ENCODE measurements at places on chromosomes 6 and 20.

DNA sequence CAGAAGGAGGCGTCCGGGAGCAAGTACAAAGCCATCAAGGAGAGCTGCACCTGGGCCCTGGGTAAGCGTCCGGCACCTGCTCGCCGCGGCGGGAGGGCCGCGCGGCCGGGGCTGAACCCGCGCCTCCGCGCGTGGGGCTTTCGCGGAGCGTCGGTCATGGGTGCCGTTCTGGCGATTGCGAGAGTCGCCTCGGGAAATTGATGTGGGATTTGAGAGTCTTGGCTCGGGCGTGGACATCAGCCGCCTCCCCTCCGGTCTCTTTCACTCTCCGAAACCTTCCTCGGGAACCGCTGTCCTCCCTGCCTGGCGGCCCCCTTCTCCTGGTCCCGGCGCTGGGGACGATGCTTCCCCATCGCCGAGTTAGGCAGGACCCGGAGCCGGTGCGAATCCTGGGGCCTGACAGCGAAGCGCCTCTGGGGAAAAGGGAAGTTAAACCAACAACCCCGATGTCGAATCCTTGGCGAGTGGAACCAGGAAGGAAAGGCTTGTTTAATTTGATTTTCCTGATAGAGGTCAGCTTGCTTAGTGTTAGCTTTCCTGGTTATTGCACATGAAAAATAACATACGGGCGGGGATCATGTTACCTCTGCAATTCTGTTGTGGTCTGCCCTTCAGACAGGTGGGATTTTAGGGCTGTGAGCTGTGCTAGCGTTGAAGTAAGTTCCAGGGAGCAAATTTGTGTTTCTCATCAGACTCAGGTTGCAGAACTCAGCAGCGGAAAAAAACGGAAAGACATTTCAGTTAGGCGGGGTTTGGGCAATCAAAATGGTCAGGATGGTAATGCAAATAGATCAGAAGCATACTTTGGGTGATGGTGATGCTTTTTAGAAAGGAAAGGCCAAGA, 594 bp downstream of the ARFGEF3 start:
- DNase-seq: peak; percentile 27

DNA sequence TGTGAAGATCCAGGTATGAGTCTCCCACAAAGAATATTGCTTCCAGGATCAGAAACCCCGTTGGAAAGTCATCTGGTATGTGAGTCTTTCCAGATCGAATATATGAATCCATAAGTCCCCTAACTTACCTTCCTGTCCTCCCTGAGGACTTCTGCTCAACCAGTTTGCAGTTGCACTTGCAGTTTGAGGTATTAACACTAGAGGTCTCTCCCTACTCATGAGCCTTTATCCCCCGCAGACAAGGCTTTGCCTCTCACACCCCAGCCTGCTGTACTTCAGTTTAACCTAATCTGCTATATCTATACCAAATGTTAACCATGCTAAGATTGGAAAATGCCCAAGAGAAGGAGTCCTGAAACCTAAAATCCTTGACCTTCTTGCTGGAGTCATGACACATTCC, 135.3 kb upstream of the DEFB112 start:
- DNase-seq: peak; percentile 47

- DNase-seq: no peak
These were observed 11.0 kb downstream of the EEF1A1 start for GRCh38 chr6:73509851-73510250.

DNA sequence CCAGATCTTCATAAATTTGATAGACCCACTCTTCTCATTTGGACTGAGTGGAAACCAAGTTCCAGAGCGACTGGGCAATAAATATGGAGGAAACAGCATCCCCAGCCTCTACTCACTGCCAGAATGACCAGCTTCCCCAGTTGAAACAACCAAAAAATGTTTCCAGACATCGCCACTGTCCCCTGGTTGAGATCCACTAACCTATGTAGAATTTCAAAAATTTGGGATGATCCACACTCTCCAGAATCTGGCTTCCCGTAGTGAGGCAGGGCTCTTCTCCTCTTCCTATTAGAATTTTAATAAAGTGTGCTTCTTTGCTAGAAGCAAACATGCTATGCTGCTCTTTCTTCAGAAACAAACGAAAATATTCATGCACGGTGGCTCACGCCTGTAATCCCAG, 287.0 kb upstream of the SUPT3H start:
- no peak for DNase-seq

DNA sequence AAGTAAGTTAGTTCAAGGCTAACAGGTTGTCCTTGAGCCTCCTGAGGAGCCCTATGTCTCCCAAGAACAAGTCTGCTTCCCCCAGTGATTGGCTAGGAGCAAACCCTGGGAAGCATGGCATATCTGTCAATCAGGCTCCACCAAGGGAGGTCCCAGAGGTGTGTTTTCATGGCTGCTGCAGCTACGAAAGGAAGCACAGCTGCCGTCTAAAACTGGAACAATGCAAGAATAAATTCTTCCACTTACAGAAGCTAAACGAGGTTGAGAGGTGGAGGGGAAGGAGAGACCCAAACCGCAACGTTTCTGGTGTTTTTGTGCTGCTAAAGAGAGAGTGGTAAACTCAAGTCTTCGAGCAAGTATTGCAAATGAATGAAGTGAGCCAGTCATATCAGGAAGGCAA, 4.9 kb upstream of the PTGIS start:
- DNase-seq: no peak

DNA sequence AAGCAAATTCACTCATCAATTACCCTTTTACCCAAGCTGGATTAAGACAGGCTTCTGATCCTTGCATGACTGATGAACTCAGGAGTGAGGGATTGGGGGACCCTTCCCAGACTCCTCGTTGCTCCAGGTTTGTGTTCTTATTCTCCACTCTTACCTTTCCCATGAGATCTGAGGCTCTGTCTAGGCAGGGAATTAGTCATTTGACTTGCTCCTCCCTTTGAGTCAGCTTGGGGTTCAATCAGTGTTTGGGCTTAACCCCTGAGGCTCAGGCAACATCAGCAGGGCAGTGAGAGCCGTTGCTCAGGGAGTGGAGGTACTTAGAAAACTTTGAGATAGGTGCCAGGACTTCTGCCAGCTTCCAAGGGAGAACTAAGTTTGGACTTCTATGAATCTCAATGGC, 20.7 kb upstream of the TOX2 start:
- no peak for DNase-seq

DNA sequence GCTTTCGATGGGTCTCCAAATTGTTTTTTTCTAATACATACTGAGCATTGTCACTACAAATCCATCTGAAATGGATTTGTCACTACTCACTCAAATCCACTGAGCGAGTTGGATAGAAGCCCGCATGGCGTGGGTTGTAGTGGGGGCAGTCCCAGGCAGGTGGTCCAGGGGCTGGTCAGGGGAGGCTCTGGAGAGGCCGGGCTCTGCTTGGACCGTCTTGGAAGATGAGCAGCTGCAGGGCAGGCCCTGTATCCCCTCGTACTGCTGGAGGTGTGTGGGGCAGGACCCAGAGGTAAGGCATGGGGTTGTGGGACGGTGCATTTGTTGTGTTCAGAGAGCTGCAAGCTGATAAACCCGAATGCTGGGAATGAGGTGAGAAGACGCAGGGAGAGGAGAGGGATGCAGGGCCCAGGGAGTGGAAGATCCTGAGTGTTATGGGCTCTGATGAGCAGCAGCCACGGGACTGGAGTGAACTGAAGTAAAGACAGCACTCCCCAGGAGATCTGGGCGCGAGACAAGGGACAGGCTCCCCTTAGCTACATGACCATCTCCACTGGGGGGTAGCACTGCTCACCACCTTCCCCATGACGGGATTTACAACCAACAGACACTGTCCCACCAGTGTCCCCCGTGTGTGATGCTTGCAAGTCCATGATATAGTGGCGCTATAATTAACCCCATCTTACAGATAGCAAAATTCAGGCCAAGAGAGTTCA, 45.9 kb downstream of the PSMG4 start:
- DNase-seq: no peak

GRCh38 chr20:24359321-24360027, 110.0 kb upstream of the SYNDIG1 start:
- DNase-seq: no peak

DNA sequence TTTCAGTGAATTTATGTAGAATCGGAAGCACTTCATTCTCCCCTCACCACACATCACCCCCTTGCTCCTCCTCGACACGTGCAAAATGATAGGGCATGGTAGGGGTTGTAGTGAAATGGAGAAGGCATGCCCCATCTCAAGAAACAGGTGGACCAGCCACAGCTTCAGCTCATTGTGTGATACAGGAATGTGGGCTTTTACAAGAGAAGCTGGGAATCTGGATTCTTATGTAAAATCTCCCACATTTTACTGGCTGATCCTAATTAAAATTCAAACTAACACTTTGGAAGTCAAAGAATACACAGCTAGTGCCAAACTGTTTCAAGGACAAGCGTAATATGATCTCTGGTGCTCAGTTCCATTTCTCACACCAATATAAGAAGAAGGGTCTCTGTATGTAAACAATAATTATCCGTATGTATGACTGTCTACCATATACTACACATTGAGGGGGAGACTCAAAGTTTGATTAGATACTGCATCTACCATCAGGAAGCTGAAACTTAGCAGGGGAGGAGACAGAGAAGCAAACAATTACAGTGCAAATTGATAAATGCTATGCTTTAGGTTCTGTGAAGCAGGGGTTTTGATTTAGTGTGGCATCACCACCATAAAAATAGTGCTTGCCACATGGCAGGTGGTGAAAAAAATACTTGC, 24.3 kb upstream of the KIAA0408 start:
- no peak for DNase-seq

- no peak for DNase-seq
These were observed 5.2 kb downstream of the TMEM181 start for GRCh38 chr6:158565122-158565429.

DNA sequence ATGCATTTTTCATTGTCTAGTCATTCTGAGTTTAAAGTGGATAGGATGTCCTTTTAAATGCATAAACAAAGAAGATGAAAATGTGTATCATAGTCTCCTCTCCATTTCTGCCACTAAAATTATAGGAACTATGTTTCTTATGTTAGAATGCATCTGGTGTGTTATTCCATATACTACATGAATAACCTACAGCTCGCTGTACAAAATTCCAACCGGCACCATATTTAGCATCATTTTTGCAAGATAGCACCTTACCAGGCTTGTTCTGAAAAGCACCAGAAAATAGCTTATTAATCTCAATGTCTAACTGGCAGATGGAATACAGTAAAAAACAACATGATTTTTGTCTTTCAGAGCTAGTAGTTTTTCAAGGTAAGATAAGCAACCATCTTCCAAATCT, 241.5 kb downstream of the SLC35F1 start:
- no peak for DNase-seq

- DNase-seq: no peak
These were observed 53.9 kb downstream of the FAM120B start for GRCh38 chr6:170360476-170360875.

DNA sequence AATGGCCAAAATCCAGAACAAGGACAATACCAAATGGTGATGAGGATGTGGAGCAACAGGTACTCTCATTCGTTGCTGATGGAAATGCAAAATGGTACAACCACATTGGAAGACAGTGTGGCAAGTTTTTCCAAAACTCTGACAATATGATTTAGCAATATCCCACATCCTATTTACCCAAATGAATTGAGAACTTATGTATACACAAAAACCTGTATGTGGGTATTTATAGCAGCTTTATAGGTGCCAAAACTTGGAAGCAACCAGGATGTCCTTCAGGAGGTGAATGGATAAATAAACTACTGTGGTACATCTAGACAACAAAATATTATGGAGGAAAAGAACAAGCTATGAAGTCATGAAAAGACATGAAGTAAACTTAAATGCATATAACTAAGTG, 156.5 kb downstream of the TFAP2A start:
- no peak for DNase-seq

DNA sequence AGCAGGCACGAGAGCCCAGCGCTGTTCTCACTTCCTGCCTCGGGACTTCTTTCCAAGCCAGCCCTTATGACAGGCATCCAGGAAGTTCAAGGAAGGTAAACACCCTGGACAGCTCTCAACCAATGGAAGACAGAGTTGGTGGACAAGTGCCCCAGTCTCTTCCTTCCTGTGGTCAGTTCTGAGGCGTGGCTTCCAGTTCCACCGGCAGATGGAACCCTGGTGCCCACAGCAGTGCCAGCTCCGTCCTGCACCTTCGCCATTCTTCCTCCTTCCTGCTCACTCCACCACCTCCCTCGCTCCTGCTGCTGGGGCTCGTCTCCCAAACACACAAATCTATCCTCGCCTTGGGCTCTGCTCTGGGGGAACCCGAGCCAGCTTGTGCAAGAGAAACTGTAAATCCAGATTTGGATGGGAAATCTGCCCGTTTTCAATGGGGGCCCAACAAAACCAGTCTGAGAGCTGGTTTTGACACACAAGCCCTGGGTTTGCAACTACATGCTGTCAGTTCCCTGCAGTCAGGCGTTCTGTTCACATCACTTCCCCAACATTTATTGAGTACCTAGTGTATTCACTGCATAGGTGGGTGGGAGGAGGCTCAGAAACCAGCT, 162.7 kb downstream of the GRM4 start:
- peak; percentile 38 for DNase-seq

GRCh38 chr6:97677626-97678025, 394.6 kb upstream of the MMS22L start:
- no peak for DNase-seq

DNA sequence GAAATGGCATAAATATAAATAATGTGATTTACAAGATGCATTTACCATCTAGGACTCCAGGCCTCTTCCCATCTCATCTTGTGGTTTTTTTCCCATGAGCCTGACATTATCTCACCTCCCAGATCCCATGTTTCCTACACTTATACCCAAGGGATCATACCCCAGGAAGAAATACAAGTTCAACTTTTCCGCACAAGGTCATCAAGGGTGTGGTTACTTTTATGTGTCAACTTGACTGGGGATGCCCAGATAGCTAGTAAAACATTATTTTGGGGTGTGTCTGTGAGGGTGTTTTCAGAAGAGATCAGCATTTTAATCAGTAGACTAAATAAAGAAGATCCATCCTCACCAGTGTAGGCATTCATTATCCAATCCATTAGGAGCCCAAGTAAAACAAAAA, 176.3 kb upstream of the TNFAIP3 start:
- no peak for DNase-seq

DNA sequence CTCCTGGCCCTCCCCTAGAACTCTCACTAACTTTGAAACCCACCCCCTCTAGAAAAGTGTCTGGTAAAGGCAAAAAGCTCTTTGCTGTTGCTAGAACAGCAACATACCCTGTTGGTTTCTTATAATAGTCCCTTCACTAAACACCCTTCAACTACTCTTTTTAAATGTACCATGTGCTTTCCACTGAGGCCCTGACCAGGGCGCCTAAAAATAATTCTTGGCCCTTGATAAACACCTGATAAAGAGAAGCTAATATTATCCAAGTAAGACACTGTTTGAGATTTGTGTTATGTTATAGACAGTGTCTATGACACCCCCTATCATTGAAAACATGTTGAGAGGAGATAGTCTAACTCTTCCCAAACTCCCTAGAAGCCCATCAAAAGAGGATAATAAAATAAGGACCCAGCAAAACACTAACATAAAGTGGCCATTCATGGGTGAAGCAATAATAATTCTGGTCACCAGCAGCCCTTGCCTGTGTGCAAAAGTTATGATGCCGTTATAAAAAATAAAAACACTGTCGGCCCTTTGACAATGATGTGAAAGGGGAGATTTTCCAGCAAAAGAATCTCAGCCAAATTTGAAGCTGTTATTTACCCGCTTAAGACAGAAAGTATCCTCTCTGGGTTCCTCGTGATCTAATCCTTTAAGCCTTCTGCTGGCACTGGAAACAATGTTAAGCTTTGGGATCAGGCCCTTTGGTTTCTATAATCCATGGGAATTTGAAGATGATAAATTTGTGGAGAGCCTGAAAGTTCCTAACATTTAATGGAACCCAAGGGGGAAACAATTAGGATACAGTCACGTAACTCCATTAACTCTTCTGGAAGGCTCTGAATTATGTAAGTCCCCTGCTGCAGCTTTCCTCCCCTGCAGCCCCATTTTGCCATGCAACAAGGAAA, 122.6 kb upstream of the PLCB4 start:
- no peak for DNase-seq

- DNase-seq: peak; percentile 42
These were observed 176.6 kb downstream of the ZDHHC14 start for GRCh38 chr6:157557559-157557958.

All from NB4 (cell line).